Gastroesophageal sphincter (tissue), 4 donors: ENCODE measurements at places on chromosomes 7 and 10.

- ATAC-seq: no peak
Observed at GRCh38 chr7:98165827-98166667, 45.2 kb upstream of the BHLHA15 start.

DNA sequence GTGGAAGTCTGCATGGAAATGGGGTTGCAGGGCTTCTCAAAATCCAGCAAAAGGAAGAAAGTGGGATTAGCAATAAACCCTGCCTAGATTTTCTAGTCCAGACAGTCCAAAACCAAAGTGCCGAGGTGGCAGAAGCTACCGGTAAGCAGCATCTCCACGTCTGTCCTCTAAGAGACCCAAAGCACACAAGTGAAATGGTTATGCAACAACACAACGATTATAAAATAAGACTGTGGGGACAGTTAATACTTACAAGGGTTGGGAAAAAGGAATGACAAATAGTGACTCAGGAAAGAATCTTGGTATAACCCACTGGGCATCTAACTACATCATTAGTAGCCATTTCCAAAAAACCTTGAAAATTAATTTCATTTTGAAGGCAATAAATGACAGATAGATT lies 24.7 kb downstream of the CREB3L2 start:
- peak; percentile 32 for ATAC-seq

- ATAC-seq: no peak
Observed at GRCh38 chr7:3578399-3578798, 277.3 kb downstream of the SDK1 start.

- no peak for ATAC-seq
Observed at GRCh38 chr10:82440775-82441174, 565.8 kb downstream of the NRG3 start.

- ATAC-seq: no peak
Observed at GRCh38 chr7:3928727-3929515, 627.9 kb downstream of the SDK1 start.

DNA sequence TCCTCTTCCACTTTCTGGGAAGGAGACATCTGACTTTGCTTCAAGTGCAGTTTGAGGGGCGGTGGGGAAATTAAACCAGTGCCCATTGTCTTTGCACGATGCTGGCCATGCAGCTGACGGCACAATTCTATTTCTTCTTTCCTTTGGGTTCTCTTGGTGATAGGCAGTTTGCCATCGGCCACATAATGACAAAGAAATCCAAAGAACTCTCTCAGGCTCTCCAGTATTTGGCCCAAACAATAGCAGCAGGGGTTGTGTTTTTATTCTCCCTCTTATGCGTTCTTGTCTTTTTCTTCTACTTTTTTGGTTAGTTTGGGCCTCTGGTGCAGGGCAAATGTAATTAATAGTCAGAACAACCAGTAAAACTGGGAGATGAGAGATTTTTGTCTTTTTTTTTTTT lies 147.0 kb downstream of the EMX2 start:
- ATAC-seq: no peak

DNA sequence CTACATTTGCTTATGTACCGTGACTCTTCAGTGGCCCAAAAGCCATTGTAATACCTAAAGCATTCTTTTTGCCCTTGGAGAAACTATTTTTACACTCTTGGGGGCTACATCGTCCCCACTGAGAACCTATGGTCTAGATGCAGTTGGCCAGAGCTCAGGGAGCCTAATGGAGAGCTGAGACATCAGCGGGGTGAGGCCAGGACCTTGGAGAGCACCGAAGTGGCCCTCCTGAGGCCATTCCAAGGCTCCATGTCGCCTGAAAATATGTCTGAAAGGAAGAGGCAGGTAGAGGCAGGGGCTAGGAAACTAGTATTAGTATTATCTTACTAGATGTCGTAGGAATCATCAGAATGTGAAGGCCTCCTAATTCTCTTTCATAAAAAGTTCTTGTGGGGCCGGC lies 4.9 kb downstream of the PKD2L1 start:
- ATAC-seq: no peak

- ATAC-seq: no peak
Observed at GRCh38 chr7:116195451-116195850, 14.9 kb upstream of the TES start.

- no peak for ATAC-seq
Observed at GRCh38 chr7:128104108-128104742, 73.0 kb upstream of the LRRC4 start.

GRCh38 chr7:21370283-21370982 lies 57.5 kb upstream of the SP4 start:
- ATAC-seq: no peak

DNA sequence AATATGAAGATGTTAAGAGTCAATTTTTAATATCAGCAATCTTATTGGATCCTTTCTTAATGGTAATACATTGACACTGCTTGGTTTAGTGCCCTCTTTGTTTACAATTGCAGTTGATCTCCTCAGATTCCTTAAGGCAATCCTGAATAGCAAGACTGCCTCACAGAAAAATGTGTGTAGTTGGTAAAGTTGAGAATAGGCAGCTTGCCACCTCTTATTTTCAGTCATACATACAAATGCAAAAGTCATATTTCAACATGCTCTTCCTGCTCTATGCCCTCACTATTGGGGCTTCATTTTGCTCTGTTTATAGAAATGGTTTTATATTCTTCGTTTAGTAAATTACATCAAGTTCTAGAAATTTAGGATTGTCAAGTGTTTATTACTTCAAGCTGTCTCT lies 661.1 kb upstream of the ANKRD30A start:
- no peak for ATAC-seq

- no peak for ATAC-seq
Observed at GRCh38 chr10:110413049-110413783, 84.5 kb upstream of the DUSP5 start.
